ENCODE measurements at places on chromosomes 13 and 19.

DNA sequence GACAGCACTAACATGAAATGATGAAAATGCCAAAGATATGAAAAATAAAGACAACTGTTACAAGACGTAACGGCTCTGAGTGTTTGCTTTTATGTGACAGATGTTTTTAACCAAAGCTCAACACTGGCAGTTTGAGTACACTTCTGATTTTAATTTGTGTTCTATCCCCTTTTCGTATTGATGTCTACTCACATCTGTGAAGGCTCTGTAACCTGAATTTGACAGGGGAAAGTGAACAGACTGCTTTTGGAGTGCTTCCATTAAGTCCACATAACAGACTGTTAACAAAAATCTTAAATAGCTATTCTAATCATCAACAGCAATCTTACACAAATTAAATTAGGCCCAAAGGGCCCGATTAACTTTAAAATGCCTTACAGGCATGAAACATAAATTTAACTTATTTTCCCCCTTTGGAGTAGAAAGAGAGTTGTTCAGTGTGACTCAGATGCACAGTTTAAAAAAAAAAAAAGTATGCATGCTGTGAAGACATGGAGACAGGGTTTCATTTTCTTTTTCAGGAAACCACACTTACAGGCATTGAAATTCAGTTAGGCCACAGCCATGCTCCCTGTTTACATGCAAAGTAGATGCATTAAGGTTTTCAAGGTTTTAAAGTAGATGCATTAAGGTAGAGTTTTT, 16.3 kb upstream of the RNASEH2B start:
- DNase-seq = no peak

- no peak for DNase-seq
Measured at GRCh38 chr13:113814435-113814821, 49.4 kb downstream of the GAS6 start.

DNA sequence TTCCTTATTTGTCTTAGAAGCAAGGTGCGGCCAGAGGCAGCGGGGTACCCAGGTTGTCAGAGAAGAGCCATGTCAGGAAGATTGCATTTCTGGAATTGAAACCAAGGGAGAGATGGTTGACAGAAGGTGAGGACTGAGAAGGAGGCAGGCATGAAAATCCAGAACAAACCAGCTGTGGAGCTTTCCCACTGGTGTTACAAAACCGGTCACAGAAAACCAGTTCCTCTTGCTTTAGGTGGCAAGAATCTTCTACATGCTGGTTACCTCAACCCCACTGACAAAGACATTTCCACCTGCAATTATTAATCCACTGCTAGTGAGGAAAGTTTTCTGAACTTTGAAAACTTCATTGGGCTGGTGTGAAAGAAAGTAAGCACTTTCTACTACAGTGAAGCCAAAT, 64.0 kb upstream of the MED4 start:
- DNase-seq = no peak

DNA sequence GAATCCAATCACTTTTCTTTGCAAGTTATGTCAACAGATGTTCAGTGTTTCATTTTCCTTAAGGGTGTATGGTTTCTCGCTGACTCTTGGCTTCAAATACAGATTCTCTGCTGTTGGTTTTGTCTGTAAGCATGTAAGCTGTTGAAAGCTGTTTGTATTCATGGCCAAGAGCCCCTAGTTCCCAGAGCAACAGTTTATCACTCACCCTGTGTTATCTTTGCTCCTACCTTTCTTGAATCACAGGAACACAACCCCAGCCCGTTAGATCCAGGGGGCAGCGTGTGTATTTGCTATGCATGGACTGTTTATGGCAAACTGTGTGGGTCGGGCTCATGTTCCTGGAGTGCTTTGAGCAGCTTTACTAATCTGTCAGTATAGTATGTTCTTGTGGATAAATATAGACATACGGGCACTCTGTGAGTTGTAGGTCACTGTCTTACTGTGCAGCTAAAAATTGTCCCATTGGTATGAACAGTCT, 28.9 kb downstream of the FRY start:
- no peak for DNase-seq

DNA sequence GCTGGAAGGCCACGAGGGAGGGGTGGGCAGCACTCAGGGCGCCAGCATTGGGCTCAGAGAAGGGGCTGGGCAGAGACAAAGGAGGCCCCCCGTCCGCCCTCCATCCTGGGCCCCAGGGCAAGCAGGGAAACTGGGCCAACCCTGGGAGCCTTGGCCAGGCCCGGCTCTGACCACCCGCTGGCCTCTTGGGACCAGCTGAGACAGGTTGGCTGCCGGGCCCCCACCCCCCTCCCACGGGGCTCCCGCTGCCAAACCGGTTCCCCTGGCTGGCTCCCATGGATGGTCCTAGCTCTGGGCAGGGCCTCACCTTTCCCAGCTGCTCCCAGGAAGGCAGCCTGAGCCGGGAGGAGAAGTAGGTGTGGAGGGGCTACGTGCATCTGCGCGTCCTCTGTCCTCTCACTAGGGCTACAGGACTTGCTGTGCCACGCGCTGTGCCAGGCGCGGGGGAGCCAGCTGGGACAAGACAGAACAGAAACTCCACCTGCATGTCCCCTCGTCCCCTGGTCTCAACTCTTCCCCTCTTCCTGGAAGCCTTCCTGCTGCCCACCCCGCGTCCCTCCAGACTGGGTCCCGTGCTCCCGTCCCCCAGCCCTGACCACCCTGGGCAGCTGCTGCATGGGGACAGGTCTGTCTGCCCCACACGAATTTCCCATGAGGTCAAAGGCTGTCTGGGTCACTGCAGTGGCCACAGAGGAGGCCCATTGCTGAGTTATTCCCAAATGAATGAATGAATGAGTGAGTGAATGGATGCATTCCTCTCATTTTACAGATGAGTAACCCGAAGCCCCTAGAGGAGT, 29.1 kb upstream of the NCCRP1 start:
- no peak for DNase-seq

GRCh38 chr13:94640721-94641120, 39.1 kb downstream of the GPR180 start:
- no peak for DNase-seq

DNA sequence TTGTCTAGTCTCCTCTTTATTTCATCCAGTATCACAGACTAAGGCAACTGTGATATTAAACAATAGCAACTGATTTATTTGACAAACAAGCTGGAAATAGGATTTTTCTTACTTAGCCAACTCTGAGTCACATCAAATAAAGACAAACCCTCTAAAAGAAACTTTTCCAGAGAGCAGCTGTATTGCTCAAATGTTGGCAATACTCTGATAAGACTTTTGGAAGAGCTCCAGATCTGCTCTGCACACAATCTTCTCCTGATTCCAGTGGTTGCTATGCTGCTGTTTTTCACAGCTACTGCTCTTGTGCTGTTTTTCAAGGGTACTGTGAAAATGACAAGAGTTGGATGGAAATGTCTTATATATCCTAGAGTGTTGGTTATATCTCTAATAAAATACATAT, 1479.2 kb downstream of the SLITRK5 start:
- DNase-seq = no peak

DNA sequence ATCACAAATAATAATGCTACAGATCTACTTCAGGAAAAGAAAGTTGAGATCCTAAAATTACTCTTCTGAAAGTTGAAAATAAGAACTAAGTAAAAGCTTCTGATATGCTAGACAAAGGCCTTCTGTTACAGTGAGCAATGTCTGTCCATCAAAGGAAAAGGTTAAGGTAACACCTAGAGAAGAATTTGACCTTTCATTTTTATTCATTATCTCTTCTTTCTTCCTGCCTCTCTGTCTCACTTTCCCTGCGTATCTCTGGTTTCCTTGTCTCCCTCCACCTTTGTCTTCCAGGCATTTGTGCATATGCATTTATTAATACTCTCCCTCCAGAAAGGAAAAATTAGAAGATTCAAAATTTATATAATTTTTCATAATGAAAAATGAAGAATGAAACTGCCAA, 49.0 kb downstream of the ZAR1L start:
- DNase-seq = no peak

DNA sequence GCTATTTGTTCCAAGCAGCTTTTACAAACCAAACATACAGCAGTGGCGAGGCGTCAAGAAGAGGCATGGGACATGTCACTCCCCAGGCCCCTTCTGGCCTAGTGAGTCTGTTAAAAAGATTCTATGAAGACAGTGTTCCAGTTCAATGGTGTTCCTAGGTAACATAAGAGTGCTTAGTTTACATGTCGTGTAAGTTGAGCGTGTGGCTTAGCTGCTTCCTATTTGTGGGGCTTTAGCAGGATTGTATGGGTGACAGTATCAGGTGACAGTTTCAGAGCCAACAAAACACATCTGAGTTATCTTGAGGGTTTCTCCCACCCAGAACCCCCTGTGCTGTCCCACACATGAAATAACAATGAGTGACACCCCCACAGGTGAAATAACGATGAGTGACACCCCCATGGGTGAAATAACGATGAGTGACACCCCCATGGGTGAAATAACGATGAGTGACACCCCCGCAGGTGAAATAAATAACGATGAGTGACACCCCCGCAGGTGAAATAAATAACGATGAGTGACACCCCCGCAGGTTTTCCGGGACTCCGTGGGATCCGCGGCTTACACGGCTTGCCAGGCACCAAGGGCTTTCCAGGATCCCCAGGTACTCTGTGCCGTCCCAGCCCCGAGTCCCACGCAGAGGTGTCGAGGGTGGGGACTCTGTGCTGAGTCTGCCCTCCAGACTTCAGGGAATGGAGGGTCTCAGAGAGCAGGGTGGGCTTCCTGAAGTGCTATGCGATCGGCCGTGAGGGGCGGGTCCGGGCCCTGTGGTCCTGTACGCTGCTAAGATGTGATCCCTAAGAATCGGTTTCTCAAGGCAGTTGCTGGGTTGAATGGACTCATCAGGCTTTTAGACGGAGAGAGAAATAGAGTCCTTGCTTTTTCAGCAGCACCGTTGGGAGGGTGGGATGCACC, 68.6 kb downstream of the RAB20 start:
- no peak for DNase-seq

DNA sequence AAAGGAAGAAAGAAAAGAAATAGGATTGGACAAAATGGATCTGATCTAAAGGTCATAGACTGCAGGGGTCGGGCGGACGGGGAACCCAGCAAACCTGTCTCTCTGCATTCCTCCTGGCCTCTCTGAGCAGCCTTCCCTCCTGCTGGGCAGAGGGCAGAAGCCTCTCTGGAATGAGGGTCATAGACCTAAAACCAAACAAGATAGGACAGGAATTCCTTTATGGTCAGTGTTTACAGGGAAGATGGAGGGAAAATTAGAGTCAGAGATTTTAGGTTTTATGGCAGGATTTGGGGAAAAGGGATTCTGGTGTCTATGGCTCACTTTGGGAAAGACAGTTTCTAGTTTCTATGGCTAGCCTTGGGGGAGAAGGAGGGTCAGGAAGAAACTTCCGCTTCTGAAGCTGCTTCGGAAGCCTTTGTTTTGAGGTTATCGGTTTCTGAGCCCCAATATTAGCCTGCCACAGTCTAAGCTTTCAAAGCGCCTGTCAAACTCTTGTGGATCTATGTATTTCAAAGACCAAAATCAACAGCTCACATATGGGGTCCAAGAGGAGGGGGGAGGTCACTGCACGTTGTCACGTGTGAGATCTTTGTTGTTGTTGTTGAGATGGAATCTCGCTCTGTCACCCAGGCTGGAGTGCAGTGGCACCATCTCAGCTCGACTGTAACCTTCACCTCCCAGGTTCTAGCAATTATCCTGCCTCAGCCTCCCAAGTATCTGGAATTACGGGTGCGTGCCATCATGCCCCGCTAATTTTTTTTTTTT, 18.9 kb upstream of the DPRX start:
- DNase-seq = no peak

- no peak for DNase-seq
Measured at GRCh38 chr19:4044990-4045465, 21.7 kb downstream of the ZBTB7A start.

GRCh38 chr13:30017880-30018279, 167.5 kb upstream of the UBL3 start:
- DNase-seq = no peak

DNA sequence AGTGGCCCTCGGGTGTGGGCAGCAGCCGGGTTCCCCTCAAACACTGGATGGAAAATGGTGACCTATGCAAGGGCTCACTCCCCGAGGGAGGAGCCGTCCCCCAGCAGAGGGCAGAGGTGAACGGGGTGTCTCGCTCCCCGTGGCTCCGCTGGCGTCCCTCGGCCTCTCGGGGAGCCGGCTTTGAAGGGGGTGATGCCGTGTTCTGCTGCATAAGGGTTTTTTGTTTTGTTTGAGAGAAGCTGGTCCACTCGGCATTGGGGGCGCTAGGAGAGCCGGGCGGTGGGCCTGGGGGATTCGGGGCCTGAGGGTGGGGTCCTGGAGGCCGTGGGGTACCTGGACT, 4.0 kb downstream of the EFNA2 start:
- no peak for DNase-seq
